ENCODE measurements at places on chromosomes 3 and 15.
A peak's percentile ranks its signal among the peaks of the same experiment; 100 is the strongest.

DNA sequence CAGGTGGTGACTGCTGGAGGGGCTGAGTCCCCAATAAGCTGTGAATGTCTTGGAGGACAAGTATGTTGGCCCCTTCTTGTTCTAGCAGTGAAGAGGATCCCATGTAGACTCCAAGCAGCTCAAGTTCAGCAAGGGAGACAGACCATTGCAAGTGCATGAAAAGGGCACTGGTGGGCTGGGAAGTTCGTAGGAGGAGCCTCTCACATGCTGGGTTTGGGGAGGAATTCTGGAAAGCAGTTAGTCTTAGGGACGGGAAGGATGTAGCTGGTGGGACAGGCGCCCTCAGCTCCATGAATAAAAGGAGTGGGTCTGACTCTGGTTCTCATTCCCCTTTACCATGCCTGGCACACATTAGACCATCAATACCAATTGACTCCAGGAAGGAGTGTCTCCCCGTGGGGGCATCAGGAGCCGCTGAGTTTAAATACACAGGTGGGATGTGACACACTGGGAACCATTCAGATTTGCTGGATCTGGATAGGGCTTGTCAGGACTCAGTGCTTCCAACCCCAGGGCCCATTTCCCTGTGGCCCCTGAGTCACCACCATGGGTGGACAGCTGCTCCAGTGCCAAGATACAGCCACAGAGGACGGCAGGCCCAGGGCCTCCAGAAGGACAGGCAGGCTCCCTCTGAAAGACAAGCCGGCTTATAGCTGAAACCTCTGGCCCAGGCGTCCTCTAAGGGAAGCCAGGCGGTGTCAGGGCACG is 552 bp upstream of the XYLB start:
- DNase-seq: no peak

- no peak for DNase-seq
Observed at GRCh38 chr15:99951511-99951910, 218.3 kb upstream of the LYSMD4 start.

- no peak for DNase-seq
Observed at GRCh38 chr15:76199106-76200082, 111.9 kb downstream of the ETFA start.

GRCh38 chr3:64379221-64379620 is 154.0 kb upstream of the PRICKLE2 start:
- no peak for DNase-seq

DNA sequence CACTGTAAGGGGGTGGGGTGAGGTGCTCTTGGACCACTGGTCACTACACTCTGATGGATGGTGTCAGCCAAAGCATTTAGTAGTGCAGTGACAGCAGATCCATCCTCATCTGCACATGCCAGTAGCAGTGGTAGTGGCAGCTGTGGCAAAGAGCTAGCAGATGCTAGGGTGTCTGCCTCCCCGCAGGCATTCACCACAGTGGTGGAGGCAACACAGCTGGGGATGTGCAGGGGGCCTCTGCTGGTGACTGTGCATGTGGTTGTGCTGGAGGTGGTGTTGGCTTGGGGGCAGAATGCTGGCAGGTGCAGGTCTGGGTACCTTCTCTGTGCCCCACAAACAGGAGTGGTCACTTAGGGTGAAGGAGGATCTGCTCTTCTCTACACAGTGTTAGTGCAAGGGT is 19.4 kb upstream of the DCUN1D1 start:
- no peak for DNase-seq

- no peak for DNase-seq
Observed at GRCh38 chr15:65752151-65752700, 39.9 kb downstream of the DENND4A start.

GRCh38 chr3:43818229-43818628 is 127.5 kb downstream of the ABHD5 start:
- no peak for DNase-seq

DNA sequence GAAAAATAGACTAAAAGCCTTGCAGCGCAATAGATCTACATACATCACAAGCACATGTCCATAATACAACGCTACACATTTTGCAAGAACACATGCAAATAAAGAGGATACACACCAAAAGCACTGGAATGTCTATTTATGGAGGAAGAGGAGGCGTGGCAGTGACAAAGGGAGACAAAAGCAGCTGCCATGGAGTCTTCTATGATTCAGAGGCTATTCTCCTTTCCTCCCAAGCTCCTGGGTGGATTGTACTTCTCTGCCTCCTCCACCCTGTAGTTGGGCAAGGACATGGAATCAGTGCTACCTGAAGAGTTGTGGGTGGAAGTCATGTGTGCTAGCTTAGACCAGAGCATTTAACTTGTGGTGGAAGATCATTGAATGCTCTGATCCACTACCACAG is 57.9 kb upstream of the ABHD2 start:
- no peak for DNase-seq

GRCh38 chr3:4841225-4841624 is 138.0 kb upstream of the BHLHE40 start:
- DNase-seq: no peak

DNA sequence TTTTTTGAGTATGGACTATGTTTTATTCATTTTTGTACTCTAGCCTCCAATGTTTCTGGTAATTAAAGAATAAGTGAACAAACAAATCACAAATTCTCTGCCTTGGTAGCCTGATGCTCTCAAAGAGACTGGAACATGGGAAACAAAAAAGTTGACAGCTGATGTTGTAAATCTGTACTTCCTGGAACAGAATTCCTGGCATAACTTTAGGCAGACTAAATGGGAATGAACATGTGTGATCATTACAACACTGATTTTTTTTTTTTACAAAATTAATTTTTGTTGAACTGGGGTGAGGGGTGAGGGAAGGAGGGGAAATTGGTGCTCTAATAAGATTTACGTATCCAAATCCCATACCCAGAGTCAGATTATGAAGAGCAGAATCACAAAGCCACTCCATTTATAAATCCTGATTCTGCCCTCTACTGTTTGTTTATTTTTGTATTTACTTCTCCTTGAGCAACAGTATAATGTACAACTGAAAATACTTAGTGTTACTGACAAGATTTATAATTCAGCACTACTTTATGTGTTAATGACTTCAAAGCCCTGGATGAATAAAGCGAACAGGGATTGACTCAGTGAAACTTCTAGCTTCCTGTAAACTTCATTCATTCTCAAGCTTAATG is 165.0 kb downstream of the FRMD5 start:
- peak; percentile 47 for DNase-seq
